Fibroblast of skin of left quadriceps (primary cell): ENCODE measurements at places on chromosomes 5 and 9.
A peak's percentile ranks its signal among the peaks of the same experiment; 100 is the strongest.

DNA sequence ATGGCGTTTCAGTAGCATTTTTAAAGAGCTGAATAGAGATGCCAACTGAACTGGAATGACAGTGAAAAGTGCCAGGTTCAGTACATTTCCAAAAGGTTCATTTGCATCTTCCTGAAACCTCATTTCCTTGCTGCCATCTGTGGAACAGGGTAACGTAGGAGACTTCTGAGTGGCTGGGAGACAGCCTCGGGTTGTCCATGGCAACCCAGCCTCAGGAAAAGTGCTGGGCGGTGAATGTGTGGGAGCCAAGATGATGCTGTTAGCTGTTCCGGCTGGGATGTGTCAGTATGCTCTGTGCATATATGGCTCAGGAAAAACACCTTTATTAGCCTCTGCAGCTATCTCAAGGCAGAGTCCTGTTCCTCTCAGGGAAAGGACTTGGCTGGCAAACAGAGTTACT lies 87.5 kb downstream of the KLHL3 start:
- no peak for DNase-seq

- no peak for DNase-seq
Observed at GRCh38 chr5:55714339-55714738, 2.2 kb upstream of the SLC38A9 start.

GRCh38 chr5:155260798-155261197 lies 247.2 kb downstream of the KIF4B start:
- DNase-seq, result no peak

DNA sequence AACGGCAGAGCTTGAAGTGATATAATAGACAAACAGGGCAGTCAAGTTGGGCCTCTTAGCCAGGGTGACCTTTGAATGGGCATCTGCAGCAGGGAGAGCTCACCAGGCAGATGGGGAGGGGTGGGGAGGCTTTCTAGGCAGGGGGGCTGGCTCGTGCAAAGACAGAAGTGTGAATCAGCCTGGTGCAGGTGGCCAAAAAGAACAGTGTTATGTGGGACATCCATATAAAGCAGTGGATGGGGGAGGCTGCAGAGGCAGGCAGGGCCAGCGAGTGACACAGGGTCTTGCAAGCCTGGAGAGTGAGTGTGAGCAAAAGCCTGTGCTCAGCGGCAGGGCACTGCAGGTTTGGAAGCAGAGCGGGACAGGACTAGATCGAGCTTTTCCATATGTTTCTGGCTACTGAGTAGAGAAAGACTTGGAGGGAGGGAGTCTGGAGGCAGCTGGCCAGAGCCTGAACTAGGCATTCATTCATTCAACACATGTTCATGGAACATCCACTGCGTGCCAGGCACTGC lies 14.2 kb upstream of the TTLL11 start:
- no peak for DNase-seq

GRCh38 chr5:16888694-16889124 lies 47.4 kb downstream of the MYO10 start:
- no peak for DNase-seq

GRCh38 chr5:30401479-30402058 lies 791.9 kb upstream of the CDH6 start:
- DNase-seq, result no peak

DNA sequence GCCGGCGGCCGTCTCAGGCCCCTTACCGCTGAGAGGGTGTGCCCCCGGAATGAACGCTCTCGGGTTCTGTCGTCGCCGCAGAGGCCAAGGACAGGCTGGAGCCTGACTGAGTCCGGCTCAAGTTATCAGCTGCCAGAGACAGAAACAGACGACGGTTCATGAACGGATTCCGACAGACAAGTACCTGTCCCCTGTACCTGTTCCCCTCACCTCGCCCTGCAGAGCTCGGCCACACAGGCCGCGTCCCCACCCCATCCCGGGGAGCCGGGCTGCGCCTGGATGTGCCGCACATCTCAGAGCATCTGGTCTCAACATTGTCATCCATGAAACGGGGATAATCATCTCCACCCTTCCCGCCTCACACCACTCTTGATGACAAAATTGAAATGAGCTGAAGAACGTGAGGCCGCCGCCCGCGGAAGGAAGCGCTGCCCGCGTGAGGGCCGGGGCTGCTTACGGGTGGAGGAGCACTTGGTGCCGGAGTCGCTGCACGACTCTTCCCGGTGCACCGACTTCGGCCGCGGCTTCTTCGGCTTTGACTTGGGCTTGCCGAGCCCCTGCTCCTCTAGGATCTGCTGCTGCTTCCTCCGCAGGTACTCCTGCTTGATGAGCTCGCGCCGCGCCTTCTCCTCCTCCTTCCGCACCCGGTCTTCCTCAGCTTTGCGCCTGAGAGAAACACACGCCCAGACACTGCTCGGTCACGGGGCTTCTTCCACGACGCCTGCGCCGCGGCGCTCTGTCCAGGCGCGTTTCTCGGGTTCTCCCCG lies 89.2 kb downstream of the CAMSAP1 start:
- no peak for DNase-seq

GRCh38 chr5:172417983-172418630 lies 36.2 kb downstream of the SH3PXD2B start:
- peak; percentile 94 for DNase-seq

DNA sequence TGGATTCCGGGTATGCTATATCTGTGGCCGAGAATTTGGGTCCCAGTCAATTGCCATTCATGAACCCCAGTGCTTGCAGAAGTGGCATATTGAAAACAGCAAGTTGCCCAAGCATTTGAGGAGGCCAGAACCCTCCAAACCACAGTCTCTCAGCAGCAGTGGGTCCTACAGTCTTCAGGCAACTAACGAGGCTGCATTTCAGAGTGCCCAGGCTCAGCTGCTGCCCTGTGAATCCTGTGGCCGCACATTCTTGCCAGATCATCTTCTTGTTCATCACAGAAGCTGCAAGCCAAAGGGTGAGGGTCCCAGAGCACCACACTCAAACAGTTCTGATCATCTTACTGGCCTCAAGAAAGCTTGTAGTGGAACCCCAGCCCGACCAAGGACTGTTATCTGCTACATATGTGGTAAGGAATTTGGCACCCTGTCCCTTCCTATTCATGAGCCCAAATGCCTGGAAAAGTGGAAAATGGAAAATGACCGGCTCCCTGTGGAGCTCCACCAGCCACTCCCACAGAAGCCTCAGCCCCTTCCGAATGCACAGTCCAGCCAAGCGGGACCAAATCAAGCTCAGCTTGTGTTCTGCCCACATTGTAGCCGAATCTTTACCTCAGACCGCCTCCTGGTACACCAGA lies 23.0 kb downstream of the ZNF474 start:
- no peak for DNase-seq

DNA sequence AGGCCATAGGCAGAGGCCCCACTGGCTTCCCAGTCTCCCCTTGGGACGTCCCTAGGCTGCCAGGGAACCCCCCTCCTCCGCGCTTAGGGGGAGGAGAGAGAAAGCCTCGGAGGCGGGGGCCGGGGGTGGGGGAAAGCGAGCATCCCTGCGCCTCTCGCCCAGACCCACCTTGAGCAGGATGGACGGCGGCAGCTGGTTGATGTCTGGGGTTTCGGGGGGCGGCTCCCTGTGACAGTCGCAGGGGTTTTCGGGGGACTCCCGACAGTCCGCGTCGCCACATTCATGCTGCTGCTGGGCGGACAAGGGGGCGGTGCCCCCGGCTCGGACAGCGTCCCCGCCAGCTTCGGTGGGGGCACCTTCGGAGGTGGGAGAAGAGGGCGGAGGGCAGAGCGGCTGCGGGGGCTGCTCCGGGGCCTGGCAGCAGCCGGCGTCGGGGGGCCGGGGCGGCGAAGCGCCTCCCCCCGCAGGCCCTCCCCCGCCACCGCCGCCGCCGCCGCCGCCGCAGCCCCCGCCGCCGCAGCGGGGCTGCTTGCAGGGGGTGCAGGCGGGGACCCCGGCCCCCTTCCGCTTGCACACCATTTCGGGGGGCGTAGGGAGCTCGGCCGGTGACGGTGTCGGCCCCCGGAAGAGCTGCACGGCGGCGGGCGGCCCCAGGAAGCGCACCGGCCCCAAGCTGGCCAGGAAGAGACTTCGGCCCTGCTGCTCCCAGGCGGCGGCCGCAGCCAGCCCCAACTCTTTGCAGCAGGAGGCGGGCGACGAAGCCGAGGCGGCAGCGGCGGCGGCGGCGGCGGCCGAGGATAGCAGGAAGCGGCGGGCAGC lies 1.2 kb downstream of the FBXL17 start:
- DNase-seq, result no peak

DNA sequence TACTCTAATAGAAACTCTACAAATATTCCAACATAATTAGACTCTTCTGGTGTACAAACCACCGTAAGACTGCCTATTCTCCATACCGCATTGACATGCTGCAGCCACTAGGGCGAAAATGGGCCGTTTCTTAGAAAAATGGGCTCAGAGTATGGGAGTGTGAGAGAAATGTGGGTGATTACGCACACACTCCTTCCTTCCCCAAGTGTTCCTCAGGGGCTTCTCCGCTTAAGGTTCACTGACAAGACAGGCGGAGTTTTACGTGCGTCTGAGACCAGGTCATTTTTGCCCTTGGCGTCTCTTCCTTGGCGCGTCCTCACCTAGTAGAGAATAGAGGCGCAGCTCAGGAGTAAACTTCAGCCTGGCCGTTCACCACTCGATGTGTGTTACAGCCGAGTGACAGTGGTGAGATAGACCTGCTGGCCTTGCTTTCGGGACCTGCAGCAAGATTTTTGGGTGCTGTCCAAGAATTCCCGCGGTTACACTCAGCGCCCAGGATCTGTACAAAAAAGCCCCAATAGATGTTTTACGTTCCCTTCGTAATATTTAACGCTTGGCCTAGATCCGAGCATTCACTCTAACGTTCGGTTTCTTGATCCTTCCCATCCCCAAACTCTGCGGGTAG lies 1.8 kb upstream of the NTRK2 start:
- no peak for DNase-seq

DNA sequence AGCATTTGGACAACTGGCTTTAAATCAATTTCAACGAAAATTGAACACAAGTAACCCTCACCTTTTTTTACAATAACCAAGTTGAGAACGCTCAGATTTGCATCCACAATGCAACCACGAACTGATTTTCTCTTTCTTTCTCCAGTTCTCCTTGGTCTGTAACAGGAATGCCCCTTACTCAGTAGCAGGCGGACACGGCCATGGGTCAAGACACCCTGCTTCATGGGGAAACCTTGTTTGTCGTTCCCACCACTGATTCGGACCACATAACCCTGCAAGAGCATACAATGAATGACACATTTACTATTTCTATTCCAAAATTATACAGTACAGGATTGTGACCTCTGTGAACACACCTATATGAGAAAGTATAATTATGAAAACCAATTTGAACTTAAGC lies 1.4 kb downstream of the RPS6 start:
- no peak for DNase-seq

- no peak for DNase-seq
Observed at GRCh38 chr5:39055027-39055767, 19.0 kb downstream of the RICTOR start.

GRCh38 chr5:135393691-135394090 lies 5.3 kb downstream of the MACROH2A1 start:
- DNase-seq, result no peak

- DNase-seq, result no peak
Observed at GRCh38 chr5:1471997-1472963, 27.0 kb upstream of the SLC6A3 start.

DNA sequence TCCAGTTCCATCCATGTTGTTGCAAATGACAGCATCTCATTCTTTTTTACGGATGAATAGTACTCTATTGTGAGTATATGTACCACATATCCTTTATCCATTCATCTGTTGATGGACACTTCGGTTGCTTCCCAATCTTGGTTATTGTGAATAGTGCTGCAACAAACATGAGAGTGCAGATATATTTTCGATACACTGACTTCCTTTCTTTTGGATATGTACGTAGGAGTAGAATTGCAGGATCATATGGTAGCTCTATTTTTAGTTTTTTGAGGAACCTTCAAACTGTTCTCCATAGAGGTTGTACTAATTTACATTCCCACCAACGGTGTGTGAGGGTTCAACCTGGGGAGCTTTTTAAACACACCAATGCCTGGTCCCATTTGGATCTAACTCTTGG lies 22.3 kb downstream of the GALNT12 start:
- no peak for DNase-seq

GRCh38 chr9:15203581-15203980 lies 103.4 kb downstream of the TTC39B start:
- DNase-seq, result no peak

DNA sequence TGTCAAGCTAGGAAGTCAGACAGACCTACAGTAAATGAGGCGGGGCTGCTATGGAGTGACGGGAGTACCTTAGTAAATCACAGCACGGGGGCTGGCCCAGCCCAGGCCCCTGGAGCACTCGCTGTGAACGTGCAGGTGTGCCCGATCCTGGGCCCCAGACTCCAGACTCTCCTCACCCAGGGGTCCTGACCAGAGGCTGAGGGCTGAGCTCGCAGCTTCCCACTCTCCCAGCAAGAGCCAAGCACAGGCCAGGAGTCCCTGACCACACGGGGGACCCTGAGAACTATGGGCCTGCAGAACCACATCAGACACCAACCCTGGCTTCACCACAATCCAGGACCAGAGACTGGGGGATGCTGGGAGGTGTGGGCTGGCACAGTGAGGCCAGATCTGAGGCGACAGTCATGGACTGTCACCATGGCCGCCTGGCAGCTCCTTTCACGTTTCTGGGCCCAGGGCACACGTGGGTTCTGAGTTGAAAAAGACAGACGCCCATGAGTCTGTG lies 73.4 kb downstream of the ADAMTS2 start:
- DNase-seq, result no peak

- DNase-seq, result no peak
Observed at GRCh38 chr5:143195491-143195890, 208.0 kb downstream of the NR3C1 start.

- peak; percentile 61 for DNase-seq
Observed at GRCh38 chr5:163503106-163504078, 2.0 kb upstream of the MAT2B start.

DNA sequence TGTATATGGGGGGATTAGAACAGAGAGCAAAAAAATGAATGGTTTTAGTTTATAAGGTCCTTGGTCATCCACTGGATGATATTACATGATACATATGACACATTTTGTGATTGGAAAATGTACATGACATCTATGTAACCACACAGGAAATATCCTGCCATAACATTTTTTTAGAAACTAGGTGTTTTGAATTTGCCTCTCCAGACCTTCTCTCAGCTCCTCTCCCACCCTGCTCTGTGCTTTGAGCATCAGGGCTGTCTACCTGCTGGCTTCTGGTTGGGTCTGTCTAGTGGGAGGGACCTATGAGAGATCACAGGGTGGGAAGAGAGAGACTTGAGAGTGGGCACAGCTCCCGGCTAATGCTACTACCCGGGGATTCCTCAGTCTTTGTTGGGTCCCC lies 24.4 kb downstream of the AKNA start:
- DNase-seq, result no peak

GRCh38 chr9:121718084-121718483 lies 66.7 kb downstream of the DAB2IP start:
- DNase-seq, result no peak

GRCh38 chr5:59905188-59905587 lies 11.7 kb upstream of the PDE4D start:
- no peak for DNase-seq
